ENCODE measurements at places on chromosomes 7 and 10.

DNA sequence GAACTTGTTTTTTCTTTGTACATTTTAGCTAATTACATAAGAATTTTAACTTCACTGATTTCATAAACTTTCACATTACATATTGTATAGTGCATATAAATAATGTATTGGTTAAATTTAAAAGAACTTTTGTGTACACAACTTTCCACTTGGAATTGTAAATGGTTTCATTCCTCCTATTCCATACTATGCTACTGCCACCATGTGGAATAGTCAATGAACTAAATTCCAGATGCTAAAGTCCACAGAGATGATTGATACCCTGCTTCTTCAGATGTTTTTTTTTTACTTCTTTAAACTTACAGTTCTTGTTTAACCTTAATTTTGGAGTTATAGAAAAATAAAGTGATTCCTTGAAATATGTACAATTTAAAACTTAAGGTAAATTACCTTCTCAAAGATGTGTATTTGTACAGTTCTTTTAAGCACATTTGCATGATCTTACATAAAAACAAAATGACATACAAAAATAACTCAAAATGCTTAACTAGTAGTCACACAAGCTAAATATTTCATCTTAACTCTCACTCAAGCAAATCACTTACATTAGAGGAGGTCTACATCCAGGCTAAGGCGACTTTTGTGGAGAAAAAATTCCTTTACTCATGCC is 247.6 kb upstream of the HGF start:
- DNase-seq: no peak

DNA sequence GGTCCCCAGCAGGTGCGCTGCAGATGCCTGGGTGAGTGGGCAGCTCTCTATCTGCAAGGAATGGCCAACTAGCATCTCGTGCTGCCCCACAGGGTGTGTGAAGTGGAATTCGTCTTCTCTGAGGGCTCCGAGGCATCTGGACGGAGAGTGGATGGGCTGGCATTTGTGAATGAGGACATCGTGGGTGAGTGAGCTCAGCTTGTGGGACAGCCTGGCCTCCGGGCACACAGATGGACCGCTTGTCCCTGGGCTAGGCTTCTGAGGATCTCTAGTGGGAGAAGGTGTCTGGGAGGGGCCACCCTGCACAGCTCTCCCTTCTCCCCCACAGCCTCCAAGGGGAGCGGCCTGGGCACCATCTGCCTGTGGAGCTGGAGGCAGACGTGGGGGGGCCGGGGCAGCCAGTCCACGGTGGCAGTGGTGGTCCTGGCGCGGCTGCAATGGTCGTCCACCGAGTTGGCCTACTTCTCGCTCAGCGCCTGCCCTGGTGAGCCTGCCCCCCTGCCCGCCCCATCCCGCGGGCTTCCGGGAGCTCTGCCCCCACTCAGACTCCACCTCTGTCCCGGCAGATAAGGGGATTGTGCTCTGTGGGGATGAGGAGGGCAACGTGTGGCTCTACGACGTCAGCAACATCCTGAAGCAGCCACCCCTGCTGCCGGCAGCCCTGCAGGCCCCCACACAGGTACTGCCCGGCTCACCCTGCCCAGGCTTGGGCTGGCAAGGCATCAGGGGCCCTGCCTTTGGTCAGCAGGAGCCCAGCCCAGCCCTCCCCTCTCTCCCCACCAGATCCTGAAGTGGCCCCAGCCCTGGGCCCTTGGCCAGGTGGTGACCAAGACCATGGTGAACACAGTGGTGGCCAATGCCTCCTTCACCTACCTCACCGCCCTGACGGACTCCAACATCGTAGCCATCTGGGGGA is 6.3 kb downstream of the POLR2J start:
- DNase-seq: no peak

DNA sequence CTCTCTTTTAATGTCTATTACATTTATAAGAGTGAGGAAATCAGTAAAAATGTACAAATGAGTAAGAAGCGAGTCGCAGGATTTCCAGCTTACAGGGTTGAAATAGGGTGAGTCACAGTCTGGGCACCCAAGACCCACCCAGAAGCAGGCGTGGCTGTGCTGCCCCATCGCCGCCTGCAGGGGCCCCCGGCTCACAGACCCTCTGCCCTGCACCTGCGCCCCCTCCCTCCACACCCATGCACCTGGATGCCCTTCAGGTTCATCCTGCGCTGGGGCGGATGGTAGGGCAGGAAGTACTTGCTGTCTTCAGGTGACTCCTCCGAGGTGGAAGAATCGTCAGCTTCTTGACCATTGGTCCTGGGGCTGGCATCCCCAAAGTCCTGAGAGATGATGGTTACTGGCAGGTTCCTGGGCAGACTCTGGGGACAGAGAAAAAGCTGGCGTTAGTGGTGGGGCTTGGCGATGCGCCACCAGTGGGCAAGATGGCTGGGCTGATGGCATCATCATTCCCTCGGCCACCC is 90.2 kb upstream of the GNA12 start:
- no peak for DNase-seq

GRCh38 chr7:94040254-94040653 is 36.1 kb upstream of the BET1 start:
- DNase-seq: no peak

DNA sequence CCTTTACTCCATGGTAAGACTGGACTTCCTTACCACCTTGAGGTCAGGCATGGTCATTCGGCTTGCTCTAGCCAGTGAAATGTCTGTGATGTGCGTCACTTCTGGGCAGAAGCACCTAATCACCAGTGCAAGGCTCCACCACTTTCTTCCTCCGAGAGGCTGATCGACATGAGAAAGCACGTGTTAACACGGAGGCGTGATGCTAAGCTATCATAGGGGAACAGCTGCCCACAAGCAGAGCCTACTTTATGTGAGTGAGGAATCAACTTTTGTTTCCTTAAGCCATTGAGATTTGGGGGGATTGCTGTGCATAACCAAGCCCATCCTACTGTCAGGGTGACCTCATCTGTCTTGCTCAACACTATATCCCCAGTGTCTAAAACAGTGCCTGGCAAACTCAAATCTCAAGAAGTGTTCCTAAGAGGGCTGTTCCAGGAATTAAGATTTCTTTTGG is 23.1 kb upstream of the SAR1A start:
- no peak for DNase-seq

GRCh38 chr7:31074403-31075085 is 22.4 kb downstream of the ADCYAP1R1 start:
- no peak for DNase-seq
